ENCODE measurements at places on chromosomes 3 and 15.
A peak's percentile ranks its signal among the peaks of the same experiment; 100 is the strongest.

GRCh38 chr3:173411375-173411973 is 13.9 kb downstream of the NLGN1 start:
- peak; percentile 30 for DNase-seq

DNA sequence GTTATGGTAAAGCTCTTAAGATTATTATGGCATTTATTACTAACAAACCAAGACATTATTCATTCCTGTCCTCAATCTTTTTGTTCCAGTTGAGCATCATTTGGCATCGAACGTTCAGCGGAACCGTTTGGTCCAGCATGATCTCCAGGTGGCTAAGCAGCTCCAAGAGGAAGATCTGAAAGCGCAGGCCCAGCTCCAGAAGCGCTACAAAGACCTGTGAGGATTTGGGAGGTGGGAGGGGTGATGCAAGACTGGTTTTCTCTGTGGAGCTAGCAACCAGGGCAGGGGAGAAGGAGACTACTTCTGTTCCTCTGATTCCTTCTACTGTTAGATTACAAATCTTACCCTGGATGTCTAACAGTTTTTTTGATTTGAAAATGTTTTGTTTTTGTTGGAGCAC is 27.6 kb upstream of the UTS2B start:
- no peak for DNase-seq

GRCh38 chr15:49038382-49038781 is 7.9 kb downstream of the SECISBP2L start:
- DNase-seq, result no peak

DNA sequence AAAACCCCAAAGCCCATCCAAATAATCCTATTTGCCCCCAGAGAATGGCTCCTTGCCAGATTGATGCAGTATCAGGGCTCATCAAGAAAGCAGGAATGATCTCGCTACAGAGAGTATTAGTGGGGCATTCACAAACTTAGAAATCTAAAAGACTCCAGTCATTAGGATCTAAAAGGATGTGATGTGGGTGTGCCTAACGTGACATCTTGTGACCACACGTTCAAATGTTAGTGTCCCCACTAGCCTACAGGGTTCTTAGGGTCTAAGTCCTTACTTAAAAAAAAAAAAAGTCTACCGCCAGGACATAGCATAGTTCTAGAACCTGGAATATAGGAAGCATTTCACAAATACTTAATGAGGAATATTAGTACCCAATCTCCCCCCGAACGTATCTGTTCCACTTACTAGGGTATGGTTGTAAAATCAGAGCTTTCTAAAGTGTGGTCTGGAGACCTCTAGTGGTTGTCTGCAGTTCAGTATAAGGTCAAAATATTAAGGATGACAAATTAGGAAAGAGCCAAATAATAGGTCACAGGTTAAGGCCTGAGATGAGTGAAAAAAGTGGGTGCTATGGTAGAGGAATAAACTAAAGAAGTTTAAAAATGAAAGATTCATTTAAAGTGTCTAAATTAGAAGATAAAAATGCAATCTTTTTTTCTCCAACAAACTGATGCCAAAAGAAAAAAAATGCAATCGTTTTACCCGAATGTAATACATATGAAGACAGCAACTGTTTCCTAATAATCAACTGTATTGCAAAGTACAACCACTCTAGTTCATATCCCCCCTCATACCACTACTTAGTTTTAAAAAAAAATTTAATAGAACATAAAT is 4.2 kb upstream of the CHRM5 start:
- DNase-seq, result peak; percentile 28

DNA sequence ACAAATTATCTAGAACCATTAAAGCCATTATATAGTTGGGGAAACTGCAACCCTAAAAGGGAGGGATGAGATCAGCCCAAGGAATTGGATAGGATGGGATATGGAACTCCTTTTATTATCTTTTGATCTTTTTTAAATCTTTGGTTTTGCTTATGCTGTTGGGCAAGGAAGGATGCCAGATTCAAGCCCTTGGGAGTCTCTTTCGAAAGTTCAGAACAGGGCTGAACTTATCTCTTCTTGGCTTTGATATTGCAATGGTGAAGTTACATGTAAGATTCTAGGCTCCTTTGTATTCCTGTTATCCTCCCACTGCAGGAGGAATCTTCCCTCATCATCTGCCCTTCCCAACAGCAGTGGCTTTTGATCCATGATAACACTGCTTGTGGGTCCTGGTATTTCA is 10.0 kb upstream of the SLC22A13 start:
- no peak for DNase-seq

- DNase-seq, result no peak
These were observed 1.5 kb downstream of the TEX55 start for GRCh38 chr3:119147494-119147893.

GRCh38 chr15:58705105-58705504 is 44.4 kb downstream of the ADAM10 start:
- no peak for DNase-seq

DNA sequence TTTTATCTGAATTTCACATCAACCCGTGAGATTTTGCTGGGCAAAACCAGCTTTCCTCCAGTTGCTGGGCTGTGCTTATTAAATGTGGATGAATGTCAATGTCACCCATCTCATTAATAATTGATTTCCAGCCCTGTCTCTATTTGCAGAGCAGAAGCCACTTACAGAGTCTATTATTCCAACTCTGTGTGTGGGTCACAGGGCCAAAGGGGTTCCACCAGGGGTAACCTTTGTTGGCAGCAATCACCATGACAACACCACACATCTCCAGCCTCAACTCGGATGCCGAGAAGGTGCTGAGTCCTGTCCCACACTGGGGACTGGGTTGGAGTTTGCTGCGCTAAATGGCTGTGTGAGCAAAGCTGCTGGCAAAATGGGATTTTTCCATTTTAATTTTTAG is 51.1 kb upstream of the WNT5A start:
- no peak for DNase-seq

DNA sequence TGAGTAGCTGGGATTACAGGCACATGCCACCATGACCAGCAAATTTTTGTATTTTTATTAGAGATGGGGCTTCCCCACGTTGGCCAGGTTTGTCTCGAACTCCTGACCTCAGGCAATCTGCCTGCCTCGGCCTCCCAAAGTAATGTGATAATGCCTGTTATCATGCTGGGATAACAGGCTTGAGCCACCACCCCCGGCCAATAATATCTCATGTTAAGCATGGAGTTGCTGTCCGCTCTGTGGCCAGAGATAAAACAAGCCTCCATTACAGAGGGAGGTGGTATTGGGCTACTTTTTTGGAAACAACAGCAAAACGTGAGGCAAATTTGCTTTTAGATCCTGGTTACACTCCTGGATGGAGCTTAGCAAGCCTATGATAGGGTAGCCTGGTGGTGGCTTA is 32.9 kb upstream of the ALG1L2 start:
- DNase-seq, result no peak

GRCh38 chr3:27487383-27487782 is 3.2 kb upstream of the SLC4A7 start:
- no peak for DNase-seq

DNA sequence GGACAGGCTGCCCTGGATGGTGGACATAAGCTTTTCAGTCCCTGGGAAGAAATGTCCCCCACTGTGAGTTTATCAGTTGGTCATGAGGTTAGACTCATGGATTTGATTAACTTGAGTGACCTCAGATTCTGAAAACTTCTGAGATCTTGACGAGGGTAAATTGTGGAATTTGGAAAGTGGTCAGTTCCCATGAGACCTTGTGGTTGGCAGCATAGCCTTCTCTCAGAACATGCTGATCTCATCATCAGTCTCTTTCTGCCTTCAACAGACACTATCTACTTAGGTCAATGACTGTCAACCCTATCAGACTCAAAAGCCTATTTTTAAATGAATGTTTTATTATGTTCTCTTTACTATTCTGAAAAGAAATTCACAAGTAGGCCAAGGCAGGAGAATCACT is 45.6 kb upstream of the NDUFB4 start:
- no peak for DNase-seq

- no peak for DNase-seq
These were observed 12.6 kb downstream of the IGDCC3 start for GRCh38 chr15:65365229-65365628.

DNA sequence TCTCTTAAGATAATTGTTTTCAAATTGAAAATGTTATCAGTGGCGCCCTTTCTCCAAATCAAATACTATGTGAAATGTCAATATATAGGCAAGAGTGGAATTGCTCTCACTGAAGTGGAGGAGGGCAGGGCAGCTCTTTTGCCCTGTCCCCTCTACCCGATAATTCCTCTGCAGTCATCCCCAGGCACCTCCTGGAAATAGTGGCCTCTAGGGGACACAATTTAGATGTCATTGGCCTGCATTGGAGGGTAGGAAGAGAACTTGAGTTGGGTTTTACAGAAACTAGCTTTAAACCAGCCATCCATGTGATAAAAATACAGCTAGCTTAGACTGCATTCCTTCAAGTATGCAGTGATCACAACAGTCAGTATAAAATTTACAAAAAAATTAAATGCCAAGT is 288.9 kb downstream of the EDEM1 start:
- no peak for DNase-seq

GRCh38 chr3:115876876-115877614 is 253.7 kb downstream of the GAP43 start:
- no peak for DNase-seq

GRCh38 chr3:53843195-53844177 is 2.7 kb downstream of the CHDH start:
- DNase-seq, result no peak

- no peak for DNase-seq
These were observed 10.1 kb downstream of the SRP14 start for GRCh38 chr15:40028853-40029252.

- no peak for DNase-seq
These were observed 408.0 kb downstream of the MECOM start for GRCh38 chr3:169255511-169255910.

GRCh38 chr3:188394623-188395022 is 240.7 kb downstream of the LPP start:
- DNase-seq, result peak; percentile 84

DNA sequence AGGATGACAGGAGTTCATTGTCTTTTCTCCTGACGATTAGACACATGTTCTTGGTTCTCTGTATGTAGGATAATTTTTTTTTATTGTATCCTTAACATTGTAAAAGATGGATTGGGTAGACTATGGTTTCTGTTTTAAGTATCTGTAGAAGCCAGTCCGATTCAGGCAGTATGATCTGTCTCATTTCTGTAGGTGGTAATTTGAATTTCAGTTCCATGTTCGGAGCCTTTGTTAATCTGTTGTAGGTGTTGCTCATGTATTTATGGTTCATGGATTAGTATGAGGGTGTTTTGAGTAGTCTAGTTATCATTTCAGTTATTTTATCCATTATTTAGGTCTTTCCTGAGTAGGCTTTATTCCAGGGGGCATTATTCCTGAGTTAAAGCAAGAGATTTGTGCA is 32.4 kb upstream of the MME start:
- no peak for DNase-seq

DNA sequence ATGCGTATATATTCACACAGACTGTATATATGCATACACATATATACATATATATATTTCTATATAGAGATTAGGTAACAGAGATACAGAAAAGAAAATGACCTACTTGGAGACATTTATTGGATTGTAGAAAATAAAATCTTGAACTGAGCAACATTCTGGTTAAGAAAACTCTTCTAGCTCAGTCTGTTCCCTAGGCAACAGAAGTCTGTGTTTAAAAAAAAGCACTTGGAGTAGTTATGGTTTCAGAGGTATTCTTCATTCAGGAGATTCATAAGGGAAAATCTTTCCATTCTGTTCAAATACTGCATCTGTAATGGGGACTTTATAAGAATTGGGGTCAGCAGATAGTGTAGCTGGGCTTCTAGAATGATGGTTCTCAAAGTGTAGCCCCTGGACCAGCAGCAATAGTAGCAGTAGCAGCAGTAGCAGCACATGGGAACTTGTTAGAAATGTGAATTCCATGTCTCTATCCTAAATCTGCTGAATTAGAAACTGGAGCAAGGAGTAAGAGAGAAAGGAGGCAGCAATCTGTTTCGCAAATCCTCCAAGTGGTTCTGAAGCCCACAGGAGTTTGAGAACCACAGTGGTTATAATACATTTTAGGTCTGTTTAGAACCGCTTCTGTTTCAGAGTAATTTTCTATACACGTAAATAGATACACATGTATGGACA is 112.8 kb upstream of the TMEM108 start:
- no peak for DNase-seq

DNA sequence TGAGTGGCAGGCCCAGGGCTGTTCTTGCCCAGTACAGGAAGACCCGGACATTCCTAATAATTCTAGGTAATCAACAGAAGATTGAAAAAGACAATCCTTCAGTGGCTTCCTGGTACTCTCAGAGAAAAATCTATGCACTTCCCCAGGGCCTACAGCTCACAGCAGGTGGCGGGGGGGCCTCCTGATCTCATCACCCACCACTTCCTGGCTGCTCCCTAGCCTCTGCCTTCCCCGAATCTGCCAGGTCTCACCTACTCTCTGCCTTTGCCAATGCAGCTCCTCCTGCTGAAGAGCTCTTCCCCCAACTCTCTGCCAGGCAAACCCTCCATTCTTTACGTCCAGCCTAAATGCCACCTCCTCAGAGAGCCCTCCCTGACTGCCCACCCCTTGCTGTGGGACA is 37.5 kb downstream of the EHD4 start:
- DNase-seq, result peak; percentile 19

- no peak for DNase-seq
These were observed 1153.4 kb downstream of the IGSF11 start for GRCh38 chr3:117881210-117881609.

GRCh38 chr3:40192628-40193027 is 116.9 kb upstream of the EIF1B start:
- DNase-seq, result no peak

DNA sequence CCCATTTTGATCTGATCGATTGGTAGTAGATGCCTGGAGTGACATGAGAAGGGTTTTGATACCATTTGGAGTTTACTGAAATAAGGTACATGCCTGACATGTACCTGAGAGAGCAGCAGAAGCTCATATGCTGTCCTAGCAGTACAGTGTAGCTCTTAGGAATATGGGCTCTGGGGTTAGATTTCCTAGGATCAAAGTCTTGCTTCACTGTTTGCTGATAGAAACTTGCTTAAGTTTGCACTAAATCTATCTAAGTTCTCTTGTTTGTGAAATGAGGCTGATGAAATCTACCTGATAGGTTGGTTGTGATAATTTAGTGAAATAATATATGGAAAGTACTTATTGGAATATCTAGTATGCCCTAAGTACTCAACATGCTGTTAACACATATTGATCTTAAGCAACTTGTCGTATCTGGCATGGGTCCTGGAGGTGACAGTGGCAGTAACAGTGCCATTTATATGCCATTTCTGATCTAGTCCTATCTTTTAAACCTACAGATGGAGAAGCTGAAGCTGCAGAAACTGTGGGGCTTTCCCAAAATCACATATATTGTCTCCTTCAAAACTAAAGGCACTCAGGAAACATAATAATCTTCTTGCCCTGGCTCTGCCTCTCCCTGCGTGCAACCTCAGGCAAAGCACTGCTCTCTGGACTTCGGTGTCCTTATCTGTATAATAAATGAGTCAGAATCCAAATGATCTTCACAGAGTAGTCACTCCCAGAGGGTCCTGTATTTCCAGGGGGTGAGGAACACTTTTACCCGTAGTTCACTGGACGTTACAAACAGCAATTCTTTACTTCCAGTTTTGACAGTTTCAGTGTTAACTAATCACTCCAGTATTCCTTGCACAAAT is 223.6 kb upstream of the SETMAR start:
- DNase-seq, result no peak

GRCh38 chr3:42790714-42791229 is 13.5 kb downstream of the HIGD1A start:
- no peak for DNase-seq
